ENCODE measurements at places on chromosomes 16 and 17.

- no peak for DNase-seq
These were observed 7.2 kb downstream of the UBFD1 start for GRCh38 chr16:23564575-23565363.

- no peak for DNase-seq
These were observed 234.6 kb downstream of the CPPED1 start for GRCh38 chr16:12569061-12569460.

DNA sequence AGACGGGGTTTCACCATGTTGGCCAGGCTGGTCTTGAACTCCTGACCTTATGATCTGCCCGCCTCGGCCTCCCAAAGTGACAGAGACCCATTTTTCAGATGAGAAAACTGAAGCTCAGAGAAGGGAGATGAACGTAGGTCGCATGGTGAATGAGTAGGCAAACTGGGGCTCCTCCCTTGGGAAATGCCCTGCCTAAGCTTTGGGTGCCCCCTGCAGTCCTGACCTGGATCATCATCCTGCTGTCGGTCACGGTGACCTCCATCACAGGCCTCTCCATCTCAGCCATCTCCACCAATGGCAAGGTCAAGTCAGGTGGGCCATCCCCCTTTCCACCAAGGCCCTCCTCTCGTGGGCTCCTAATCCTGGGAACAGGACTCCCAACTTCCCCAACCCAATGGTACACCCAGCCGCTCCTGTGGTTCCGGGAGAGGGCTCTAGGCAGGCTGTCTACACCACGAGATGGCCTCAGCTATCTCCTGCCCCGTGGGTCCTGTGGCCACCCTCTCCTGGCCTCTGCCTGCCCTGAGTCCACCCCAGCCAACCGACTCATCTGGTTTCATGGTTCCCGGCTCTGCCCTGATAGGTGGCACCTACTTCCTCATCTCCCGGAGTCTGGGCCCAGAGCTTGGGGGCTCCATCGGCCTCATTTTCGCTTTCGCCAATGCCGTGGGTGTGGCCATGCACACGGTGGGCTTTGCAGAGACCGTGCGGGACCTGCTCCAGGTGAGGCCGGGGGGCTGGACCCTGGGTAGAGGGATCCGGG lies 4.7 kb downstream of the SLC12A3 start:
- DNase-seq = peak; percentile 32

DNA sequence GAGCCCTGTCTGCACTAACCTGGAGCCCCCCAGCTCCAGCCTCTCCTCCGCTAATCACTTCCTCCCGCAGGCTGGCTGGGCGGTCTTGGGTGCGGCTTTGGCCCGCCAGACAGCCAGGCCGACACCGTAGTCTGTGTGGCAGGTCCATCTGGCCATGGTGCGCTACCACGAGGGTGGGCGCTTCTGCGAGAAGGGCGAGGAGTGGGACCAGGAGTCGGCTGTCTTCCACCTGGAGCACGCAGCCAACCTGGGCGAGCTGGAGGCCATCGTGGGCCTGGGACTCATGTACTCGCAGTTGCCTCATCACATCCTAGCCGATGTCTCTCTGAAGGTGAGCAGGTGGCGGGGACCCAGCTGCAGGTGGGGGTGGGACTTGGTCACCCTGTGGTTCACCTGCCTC lies 30.7 kb upstream of the POLR3E start:
- DNase-seq = no peak

GRCh38 chr17:7654832-7655540 lies 4.3 kb downstream of the ATP1B2 start:
- no peak for DNase-seq

DNA sequence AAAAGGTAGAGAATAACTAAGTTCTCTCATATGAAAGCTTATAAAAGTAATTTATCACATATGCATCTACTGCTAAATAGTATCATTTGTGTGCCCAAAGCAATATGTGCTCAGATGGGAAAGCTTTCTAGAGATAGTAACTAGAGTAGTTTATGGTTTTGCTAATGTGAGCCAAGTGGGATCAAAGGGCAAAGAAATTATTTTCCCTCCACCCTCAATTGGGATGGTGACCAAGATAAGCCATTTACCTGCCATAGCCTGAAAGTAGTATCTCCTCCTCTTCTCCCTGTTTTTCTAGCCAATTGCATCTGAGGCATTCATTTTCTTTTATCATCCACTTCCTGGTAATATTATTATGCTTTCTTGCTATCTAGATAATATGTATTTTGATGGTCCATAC lies 41.9 kb upstream of the KCNJ16 start:
- no peak for DNase-seq

DNA sequence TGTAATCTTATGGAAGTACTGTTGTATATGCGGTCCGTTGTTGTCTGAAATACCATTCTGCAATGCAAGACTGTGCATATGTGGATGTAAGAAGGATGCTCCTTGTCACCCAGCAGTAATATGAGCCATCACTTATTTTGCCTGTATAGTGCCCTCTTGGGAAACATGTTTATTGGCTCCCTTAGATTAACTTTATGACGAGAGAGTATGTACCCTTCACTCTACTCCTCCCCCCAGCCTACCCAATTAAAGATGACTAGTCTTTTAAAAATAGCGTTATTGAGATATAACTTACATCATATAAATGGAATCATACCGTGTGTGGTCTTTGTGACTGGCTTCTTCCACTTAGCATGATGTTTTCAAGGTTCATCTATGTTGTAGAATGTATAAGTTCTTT lies 33.6 kb downstream of the FTO start:
- no peak for DNase-seq
